ENCODE measurements at places on chromosomes 7 and 10.
A peak's percentile ranks its signal among the peaks of the same experiment; 100 is the strongest.

DNA sequence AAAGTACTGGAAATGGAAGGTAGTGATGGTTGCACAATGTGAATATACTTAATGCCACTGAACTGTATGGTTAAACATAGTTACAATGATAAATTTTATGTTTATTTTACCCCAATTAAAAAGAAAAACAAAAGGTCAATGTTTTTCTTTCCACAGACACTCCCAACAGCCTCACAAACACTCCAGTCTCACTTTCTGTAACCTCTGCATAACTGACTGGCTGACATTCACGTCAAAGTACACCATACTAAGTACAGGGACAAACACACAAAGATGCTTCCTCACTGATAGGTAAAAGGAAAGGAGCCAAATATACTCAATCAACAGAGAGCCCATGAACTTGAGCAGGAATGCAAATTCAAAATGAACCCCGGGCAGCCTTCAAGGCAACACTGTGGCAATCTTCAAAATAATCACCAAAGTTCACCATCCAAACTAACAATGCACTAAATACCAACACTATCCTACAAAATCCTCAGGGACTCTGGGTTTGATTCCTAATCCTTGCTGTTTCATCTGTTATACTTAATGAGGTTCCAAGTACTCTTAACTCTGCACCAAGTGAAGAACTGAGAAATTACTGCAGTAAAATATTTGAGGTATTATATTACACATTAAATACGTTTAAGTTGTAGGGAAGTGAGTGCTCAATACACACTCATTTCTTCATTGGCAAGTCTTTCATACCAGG is 90.8 kb downstream of the ARMH3 start:
- no peak for ATAC-seq

DNA sequence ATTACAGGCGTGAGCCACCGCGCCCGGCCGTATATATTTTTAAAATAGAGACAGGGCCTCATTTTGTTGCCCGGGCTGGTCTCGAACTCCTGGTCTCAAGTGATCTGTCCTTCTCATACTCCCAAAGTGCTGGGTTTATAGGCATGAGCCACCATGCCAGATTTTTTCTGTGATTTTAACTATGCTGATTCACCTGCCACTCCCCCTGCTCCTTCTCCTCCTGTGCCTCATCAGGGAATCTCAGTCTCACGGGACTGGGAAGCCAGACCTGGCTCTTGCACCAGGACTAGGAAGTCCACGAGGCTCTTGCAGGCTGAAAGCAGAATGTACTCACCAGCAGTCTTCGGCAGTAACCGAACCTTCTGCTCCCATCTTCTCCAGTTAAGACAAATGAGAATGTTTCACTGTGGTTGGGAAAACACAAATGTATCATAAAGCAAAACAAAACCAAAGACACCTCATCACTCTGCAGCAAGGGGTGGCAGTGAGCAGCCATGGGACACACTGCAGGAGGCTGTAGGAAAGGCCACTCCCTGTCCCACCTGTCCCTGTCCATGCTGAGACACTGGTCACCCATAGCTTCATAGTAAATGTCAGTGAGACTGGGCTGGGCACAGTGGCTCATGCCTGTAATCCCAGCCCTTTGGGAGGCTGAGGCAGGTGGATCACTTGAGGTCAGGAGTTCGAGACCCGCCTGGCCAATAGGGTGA is 78.7 kb upstream of the MKRN1 start:
- ATAC-seq = no peak

- ATAC-seq = peak; percentile 2
Observed at GRCh38 chr7:114084472-114085312, 165.9 kb upstream of the PPP1R3A start.

DNA sequence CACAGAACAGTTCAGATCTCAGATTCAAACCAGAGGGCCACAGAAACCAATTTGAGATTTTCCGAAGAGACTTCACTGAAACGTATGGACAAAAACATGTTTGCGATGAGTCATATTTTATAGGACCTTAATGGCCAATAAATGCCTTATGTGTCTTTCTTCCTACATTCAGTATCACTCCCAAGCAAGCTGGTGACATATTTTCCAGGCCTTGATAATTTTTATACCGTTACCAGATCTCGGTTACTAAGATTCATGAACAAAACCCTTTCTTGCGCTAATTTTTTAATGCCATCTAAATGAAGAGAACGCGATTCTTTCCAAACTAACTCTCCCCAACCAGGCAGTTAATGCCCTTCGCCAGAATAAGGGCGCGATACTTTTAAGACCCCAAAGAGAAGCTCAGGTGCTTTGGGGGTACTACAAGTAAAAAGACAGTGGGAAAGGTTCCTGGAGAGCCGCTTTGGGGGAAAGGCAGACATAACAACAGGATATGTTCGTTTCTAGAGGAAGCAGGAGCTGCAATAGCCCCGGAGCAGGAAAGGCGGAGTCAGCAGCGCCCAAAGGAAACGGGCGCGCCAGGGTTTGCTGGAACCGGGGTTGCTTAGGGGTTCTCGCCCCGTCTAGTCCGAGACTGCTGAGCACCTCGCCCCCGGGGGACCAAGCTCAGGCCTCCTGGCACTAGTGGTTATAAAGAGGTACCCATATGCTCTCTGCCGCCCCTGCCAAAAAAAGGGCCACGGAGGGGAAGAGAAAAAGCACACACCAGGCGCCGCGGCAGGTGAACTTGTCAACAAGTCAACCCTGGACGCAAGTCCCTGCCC is 884 bp downstream of the ICA1 start:
- ATAC-seq = peak; percentile 42
